ENCODE measurements at places on chromosomes 12 and 14. TPM values are rescaled to one million over a fixed set of nuclear protein-coding genes. Genes with fewer than 3 reads are reported as not detected.

DNA sequence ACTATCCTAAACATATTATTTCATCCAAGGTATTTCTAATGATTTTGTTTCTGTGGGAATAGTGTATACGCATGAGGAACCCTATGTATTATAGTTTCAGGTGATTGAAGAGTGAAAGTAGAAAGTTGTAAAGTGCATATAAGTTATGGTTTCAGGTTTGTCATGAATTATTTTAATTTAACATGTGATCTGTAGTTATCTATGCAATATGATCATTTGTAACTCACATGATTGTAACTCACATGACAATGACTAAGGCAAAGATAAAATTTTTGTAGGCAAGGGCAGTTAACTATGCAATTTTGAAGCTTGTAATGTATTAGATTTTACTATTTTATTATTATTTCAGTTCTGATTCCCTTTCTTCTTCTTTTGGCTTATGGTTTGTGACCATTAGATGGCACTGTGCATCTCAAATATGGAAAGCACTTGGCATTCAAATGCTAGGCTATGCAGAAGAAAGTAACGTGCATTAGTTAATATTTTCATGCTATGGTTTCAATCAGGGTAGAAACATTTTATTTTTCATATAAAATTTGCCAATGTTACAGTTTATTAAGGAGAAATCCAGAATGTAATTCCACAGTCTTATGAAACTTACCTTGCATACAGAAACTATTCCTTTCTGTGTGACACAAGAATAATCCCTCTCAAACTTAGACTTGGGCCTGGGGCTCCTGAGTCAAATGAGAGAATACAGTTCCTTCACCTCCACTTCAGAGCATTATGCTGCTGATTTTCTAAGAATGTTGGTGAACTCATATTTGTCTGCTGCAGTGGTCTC is 15.8 kb upstream of the TMEM30B start:
- H3K36me3 ChIP-seq = no peaks in the 10 kb centered on the region
- no peak overlapping the region for H3K4me3 ChIP-seq
- H3K27me3 ChIP-seq = no peaks in the 10 kb centered on the region
- H3K4me1 ChIP-seq = peaks cover 4% of the 10 kb centered on the region
- H3K27ac ChIP-seq = no peak overlapping the region

DNA sequence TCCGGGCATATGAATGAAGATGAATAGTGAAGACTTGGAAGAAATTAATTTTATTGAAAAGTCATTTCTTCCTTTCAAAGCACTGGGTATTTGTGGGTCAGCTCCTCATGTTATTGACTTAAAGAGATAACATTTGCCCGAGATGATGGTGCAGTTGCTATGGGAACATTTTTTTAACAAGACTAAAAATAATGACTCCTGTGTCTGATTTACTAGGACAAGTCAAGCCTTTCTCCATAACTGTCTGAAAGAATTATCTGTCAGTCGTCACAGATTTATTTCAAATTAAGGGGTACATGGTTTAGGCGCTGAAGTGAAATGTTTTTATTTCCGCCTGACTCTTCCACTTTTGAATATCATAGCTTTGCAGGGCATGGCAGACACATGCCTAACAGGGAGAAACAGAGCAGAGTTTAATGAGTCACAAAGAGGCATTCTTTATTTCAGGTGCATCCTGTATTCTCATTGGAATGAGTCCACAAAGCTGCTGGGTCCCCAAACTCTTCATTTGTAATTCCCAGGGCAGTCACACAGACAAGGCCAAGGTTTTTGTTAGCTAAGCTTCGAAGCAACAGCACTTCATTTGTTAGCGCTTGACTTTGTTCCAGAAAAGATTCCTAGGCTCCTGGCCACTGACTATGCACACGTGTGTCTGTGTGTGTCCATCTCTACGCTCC is 4.3 kb upstream of the GPHB5 start:
- H3K36me3 ChIP-seq = no peaks in the 10 kb centered on the region
- no peaks in the 10 kb centered on the region for H3K4me1 ChIP-seq
- H3K4me3 ChIP-seq = no peak overlapping the region
- no peak for DNase-seq
- H3K27me3 ChIP-seq = no peaks in the 10 kb centered on the region

- H3K27me3 ChIP-seq = no peaks in the 10 kb centered on the region
- H3K36me3 ChIP-seq = no peaks in the 10 kb centered on the region
- H3K4me1 ChIP-seq = peaks cover 5% of the 10 kb centered on the region
- no peak for DNase-seq
Measured at GRCh38 chr12:55057481-55057880, 37.7 kb downstream of the NEUROD4 start.

- H3K4me3 ChIP-seq = no peak overlapping the region
- H3K27me3 ChIP-seq = no peaks in the 10 kb centered on the region
- no peaks in the 10 kb centered on the region for H3K36me3 ChIP-seq
- no peaks in the 10 kb centered on the region for H3K4me1 ChIP-seq
Measured at GRCh38 chr12:130971925-130972585, 18.3 kb downstream of the ADGRD1 start.

- no peaks in the 10 kb centered on the region for H3K36me3 ChIP-seq
- H3K4me1 ChIP-seq = peaks cover 99% of the 10 kb centered on the region
- peak overlapping the region; percentile 40 for H3K4me3 ChIP-seq
Measured at GRCh38 chr12:51322452-51322851, 1.5 kb downstream of the BIN2 start.

- peaks cover 29% of the 10 kb centered on the region for H3K4me1 ChIP-seq
- peak overlapping the region; percentile 76 for H3K27ac ChIP-seq
- no peak for DNase-seq
- H3K36me3 ChIP-seq = peaks cover 15% of the 10 kb centered on the region
- no peak overlapping the region for H3K4me3 ChIP-seq
Measured at GRCh38 chr12:11749943-11750690, 100.6 kb downstream of the ETV6 start.

- no peaks in the 10 kb centered on the region for H3K36me3 ChIP-seq
- DNase-seq = no peak
- no peaks in the 10 kb centered on the region for H3K27me3 ChIP-seq
- no peak overlapping the region for H3K27ac ChIP-seq
Measured at GRCh38 chr14:33848706-33849454, 102.0 kb downstream of the EGLN3 start.

DNA sequence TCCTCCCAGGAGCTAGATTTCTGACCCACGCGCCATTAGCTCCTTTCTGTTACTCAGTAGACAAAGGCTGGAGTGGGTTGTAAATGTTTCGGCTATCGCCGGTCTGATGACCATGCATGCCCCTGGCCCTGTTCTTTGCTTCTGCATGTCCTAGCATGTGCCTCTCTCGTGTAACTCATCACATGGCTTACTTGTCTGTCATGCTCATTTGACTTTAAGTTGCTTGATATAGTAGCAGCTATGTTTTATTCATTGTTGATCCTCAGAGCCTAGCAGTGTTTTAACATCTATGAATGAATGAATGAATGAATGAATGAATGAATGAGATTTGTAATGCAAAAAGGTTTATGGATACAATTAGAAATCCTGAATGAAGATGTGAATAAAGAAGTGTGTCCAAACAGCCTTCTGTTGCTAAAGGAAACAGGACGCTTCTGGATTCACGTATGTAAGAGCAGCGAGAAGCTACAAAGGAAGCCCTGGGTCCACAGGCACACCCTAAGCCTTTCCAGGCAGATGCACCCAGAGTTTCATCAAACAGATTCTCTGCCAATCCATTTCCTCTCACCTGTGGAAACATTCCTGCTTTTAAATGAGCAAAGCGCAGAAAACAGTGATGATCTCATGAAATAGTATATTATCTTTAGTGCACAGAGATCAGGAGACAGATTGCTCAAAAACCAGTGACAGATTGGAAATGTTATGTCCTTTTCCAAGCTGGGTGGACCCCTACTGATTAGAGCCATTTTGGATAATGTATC is 3.4 kb downstream of the GSG1 start:
- no peak for DNase-seq
- H3K4me1 ChIP-seq = peaks cover 54% of the 10 kb centered on the region
- no peaks in the 10 kb centered on the region for H3K27me3 ChIP-seq

DNA sequence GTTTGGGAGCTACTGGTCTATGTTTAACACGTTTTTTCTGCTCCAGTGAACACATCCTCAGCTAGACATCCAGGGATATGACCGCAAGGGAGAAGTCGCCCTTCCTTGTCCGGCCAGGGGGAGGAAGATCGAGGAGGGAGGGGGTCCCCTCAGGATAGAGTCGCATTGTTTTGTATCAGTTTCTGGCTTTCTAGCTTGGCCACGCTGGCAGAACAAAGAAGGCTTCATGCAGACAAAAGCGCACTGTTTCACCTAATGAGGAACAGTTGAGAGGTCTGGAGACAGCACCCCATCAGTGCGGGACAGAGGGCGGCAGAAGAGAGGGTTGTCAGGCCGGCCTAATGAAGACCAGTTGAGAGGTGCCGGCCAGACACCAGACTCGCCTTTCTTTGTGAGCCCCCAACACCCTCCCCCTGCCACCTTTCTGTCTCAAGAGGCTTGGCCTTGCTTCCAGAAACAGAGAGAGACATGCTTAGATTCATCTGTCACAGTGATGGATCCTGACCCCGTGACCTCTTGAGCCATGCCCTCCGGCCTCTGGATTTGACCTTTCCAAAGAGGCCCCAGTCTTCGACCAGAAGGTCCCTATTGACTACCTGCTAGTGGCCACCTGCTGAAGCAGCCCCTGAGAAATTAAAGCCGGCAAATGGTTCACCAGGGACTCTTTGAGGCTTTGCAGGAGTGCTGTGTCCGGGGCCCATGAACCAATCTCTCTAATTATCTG is 254.7 kb upstream of the TBX3 start:
- no peaks in the 10 kb centered on the region for H3K4me1 ChIP-seq
- no peak overlapping the region for H3K4me3 ChIP-seq
- H3K27me3 ChIP-seq = no peaks in the 10 kb centered on the region
- no peak for DNase-seq
- no peaks in the 10 kb centered on the region for H3K36me3 ChIP-seq

DNA sequence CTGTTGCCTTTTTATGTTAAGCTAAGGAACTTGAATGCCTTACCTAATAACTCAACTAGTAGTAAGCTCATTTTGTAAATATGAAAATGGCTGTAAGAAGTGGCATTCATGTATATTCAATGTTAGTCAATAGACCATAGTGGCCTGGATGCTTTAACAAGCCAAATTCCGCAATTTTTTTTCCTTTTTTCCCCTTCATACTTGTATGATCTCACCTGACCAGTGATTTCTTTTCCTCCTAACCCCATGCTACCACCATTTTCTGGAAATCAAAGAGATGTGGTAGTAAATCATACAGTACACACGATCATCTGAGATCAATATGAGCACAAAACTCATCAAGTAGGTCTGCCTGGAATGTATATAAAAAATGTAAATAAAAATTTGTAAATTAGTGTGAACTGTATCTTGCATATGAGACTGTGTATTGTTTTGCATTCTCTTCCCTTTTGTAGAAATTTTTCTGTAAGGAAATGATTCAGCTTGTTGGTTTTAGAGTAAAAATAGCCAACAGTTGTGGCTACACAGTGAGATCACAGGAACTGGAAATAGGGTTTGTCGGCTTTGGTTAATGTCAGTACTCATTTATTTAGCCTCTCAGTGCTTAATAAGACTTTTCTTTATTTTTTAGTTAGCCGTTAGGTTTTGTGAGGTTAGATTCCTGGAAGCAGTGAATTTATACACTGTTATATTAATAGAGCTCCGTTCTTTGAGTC is 62.5 kb downstream of the ETNK1 start:
- no peaks in the 10 kb centered on the region for H3K36me3 ChIP-seq
- H3K27me3 ChIP-seq = no peaks in the 10 kb centered on the region
- peaks cover 37% of the 10 kb centered on the region for H3K4me1 ChIP-seq
- H3K27ac ChIP-seq = peak overlapping the region; percentile 31
- DNase-seq = no peak

GRCh38 chr12:78060186-78060585 is 229.5 kb downstream of the NAV3 start:
- no peak overlapping the region for H3K4me3 ChIP-seq
- no peaks in the 10 kb centered on the region for H3K27me3 ChIP-seq
- no peaks in the 10 kb centered on the region for H3K4me1 ChIP-seq
- no peaks in the 10 kb centered on the region for H3K36me3 ChIP-seq

DNA sequence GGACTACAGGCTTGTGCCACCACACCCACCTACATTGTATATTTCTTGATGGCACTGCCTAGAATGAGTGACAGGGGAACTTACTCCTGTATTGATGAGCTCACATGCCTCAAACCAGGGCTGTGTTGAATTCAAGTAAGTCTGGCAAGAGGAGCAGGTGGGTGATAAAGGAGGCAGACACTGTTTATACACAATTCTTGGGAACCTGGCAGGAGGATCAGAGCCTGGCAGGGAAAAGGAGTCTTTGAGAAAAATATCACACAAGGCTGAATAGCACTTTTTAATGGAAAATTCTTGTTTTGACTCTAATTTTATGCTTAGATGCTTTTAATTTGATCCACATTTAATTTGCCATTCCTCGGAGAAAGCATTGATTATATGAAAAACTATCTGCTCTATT is 293.1 kb upstream of the NPAS3 start:
- no peak overlapping the region for H3K4me3 ChIP-seq
- no peaks in the 10 kb centered on the region for H3K27me3 ChIP-seq
- DNase-seq = no peak
- H3K36me3 ChIP-seq = no peaks in the 10 kb centered on the region
- no peaks in the 10 kb centered on the region for H3K4me1 ChIP-seq
- H3K27ac ChIP-seq = no peak overlapping the region

GRCh38 chr14:88521818-88522217 is 33.0 kb downstream of the PTPN21 start:
- H3K4me3 ChIP-seq = no peak overlapping the region
- H3K4me1 ChIP-seq = no peaks in the 10 kb centered on the region
- H3K27me3 ChIP-seq = no peaks in the 10 kb centered on the region

DNA sequence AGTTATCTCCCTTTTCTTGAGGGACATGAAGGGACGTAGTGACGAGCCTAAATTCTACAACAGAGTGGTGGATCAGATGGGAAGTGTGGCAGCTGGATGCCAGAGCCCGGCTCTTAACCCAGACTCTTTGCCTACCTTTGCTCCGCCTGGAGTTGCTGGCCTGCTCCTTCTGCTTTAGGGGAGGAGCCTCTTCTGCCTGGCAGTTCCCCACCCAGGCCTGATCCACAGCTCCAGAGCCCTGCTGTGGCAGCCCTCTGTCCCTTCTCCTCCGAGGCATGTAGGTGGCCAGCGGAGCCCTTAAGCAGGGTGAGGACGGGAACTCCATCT is 2.3 kb upstream of the PRPH start:
- peaks cover 51% of the 10 kb centered on the region for H3K4me1 ChIP-seq
- no peak for DNase-seq
- peaks cover 84% of the 10 kb centered on the region for H3K27me3 ChIP-seq
- H3K36me3 ChIP-seq = no peaks in the 10 kb centered on the region
- H3K4me3 ChIP-seq = no peak overlapping the region

- no peaks in the 10 kb centered on the region for H3K27me3 ChIP-seq
- no peak overlapping the region for H3K4me3 ChIP-seq
- H3K27ac ChIP-seq = no peak overlapping the region
- no peak for DNase-seq
- peaks cover 4% of the 10 kb centered on the region for H3K4me1 ChIP-seq
Measured at GRCh38 chr12:92608151-92609091, 94.4 kb upstream of the PLEKHG7 start.

MAGOHB gene
- 16.7 TPM for polyA plus RNA-seq

CCDC177 gene
- not detected for polyA plus RNA-seq

FBXO21 gene
- 6.3 TPM for polyA plus RNA-seq

TM7SF3 gene
- polyA plus RNA-seq = 18.2 TPM

MMP19 gene
- polyA plus RNA-seq = 7.9 TPM

SYCP3 gene
- polyA plus RNA-seq = 0.48 TPM

Data from spleen (tissue), 13 donors.